CD4-positive, alpha-beta T cell (primary cell): ENCODE measurements at places on chromosomes 13 and 19.
A peak's percentile ranks its signal among the peaks of the same experiment; 100 is the strongest.

GRCh38 chr19:18429717-18430416 lies 8.1 kb downstream of the ISYNA1 start:
- DNase-seq, result no peak

DNA sequence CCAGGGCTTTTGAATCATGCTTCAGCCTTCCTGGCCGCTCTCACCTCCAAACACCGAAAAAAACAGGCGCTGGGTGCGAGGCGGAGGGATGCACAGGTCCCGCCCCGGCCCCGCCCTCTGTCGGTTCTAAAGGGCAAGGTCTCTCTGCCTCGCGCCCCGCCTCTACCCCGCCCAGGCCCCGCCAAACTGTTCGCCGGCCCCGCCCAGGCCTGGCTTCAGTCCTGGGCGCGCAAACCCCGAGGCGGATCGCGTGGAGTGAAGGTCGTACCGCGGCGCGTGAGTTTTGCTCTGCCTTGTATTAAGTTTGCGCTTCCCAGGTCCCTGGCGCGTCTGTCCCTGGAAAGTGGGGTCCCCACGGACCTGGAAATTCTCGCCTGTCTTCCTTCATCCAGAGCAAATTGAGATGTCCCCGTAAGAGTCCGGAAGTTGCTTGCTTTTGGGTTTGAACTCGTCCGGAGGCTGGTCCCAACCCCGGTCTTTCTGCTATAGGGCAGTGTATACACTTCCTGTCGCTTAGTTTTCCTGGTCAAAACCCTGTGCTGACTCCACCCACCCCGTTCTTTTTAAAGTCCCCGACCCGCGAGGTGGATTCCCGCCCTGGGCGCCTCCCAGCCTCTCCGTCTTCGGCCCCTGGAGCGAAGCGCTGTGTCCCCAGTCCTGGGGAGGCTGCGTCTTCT lies 8.4 kb downstream of the ZNF808 start:
- DNase-seq, result peak; percentile 91

DNA sequence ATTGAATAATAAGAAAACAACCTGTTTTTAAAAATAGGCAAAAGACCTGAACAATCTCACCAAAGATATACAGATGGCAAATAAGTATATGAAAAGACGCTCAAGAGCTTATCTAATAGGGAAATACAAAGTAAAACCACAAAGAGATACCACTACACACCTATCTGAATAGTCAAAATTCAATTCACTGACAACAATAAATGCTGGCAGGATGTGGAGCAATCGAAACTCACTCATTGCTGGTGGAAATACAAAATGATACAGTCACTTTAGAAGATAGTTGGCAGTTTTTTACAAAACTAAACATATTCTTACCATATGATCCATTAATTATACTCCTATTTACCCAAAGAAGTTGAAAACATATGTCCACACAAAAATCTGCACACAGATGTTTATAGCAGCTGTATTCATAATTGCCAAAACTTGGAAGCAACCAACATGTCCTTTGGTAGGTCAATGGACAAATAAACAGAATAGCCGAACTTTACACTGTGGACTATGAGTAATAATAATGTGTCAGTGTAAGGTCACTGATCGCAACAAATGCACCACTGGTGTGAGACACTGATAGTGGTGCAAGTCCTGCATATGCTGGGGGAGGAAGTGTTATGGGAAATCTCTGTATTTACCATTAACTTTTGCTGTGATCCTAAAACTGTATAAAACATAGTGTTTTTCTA lies 20.8 kb downstream of the ZC3H13 start:
- DNase-seq, result no peak

DNA sequence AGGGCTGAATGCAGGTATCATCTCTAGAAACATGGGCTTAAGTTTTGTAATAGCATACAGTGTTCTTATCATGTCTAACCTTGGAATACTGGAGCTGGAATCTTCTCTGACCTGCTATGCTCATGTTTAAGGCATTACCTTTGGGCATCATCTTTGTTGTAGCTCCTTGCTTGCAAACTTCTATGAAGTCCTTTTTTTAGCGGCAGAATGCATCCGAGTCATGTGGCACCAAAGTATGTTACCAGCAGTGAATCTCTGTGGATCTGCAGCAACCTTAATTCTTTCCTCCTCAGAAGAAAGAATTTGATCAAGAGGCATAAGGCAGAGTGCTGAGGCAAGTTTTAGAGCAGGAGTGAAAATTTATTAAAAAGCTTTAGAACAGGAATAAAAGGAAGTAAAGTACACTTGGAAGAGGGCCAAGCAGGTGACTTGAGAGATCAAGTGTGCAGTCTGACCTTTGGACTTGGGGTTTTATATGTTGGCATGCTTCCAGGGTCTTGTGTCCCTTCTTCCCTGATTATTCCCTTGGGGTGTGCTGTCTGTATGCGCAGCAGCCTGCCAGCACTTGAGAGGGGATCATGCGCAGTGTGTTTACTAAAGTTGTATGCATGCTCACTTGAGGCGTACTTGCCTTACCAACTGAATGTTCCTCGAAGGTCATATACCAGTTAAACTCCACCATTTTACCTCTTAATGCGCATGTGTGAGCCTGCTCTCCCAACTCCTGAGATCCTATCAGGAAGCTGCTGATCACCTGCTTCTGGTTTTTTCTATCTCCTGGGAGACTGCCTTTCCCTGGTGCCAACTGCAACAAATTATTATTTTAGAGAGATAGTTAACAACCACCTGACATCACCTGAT lies 115.5 kb downstream of the LACC1 start:
- no peak for DNase-seq

GRCh38 chr19:39351537-39352064 lies 9.4 kb downstream of the SAMD4B start:
- peak; percentile 49 for DNase-seq

- DNase-seq, result no peak
Observed at GRCh38 chr13:111281751-111282311, 38.6 kb upstream of the TEX29 start.
